Tibial nerve (tissue), 4 donors: ENCODE measurements at places on chromosomes 2 and 18.

DNA sequence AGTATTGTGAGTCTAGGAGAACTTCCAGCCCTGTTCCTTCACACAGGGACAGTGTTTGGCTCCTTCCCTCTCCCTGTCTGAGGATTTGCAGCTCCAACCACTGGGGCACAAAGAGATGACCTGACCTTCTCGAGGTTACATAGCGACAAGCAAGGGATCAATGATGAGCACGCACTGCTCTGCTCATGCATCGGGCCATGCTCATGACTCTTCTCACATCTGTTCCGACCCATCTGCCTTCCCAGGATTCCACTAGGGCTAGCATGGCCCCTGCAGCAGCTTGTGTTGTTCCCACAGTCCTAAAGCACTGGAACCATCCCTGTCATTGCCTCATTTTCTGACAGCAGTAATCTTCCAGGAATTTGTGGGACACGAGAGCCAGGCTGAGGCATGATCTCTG, 78.8 kb upstream of the ARHGAP28 start:
- DNase-seq, result no peak

DNA sequence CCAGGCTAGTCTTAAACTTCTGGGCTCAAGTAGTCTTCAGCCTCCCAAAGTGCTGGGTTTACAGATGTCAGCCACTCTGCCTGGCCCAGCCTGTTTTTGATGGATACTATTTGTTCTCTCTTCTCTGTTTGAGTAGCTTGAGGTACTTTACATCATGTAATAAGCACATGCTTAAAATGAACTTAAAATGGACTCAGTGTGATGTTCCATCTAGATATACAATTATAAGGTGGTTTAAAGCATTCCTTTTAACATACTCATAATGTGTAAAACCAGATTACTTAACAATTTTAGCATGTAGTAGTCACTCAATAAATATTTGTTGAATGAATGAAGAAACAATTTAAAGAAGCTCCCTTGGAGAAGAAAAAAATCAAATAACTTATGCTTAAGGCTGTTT, 9.6 kb downstream of the PTPRM start:
- DNase-seq, result no peak

- no peak for DNase-seq
Measured at GRCh38 chr2:26449278-26450030, 28.5 kb downstream of the OTOF start.

- no peak for DNase-seq
Measured at GRCh38 chr2:150809103-150809502, 321.6 kb upstream of the RND3 start.

DNA sequence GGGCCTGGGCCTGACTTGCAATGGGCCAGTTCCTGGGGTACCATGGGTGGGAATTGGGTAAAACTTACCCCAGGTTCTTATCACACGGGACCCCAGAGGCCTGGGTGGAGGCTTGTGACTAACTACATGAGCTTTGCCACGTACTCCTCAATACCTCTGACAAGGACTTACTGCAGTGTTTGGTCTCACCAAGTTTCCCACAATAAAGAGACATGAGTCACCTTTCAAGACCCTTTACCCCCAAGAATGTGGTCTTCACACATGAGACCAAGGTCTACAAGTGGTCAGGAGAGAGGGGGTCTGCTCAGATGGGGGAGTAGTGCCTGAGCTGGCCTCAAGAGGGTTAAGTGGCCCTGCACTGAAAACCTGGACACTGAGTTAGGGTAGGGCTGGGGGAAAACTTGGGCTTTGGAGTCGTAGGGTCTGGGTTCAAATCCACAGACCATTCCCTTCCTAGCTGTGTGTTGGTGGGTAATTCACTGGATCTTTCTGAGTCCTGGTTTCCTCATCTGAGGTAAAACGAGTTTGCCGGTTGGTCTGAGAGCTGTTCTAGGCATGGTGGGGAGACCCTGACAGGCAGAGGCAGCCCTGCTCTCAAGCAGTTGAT, 2.0 kb upstream of the GNLY start:
- DNase-seq, result no peak

DNA sequence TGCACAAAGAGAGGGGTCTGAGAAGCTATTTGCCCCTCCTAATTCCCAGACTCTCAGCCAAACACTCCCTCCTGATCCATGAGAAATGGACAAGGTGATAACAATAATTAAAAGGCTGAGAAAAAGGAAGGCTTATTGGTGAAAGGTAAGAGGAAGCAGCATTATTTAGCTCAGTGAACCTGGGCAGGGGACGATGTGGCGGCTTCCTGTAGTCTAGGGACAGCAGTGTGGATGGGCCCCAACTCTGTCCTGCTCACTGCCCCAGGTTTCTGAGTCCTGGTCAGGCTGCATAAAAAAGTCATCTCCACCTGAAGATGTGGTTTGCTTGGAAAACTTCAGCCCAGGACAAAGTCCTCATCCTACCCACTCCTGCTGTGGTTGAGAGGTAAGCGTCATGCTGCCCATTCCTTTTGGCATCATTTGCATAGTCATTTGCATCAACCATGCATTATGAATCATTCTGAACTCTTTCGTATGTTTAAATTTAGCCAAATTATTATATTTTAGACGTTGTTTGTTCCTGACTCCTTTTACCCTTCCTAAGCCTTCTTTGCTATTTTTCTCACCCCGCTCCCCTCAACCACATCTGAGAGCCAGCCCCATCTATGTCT, 126.8 kb downstream of the CLIP4 start:
- DNase-seq, result no peak

DNA sequence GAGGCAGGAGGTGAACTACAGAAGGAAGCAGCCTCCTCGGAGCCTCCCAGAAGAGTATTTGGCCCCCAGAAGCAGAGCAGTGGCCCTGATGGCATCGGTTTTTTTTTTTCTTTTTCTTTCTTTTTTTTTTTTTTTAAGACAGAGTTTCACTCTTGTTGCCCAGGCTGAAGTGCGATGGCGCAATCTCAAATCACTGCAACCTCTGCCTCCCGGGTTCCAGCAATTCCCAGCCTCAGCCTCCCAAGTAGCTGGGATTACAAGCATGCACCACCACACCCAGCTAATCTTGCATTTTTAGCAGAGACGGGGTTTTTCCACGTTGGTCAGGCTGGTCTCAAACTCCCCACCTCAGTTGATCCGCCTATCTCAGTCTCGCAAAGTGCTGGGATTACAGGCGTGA, 34.8 kb upstream of the NCKAP5 start:
- no peak for DNase-seq

GRCh38 chr18:519019-519879, 18.7 kb upstream of the COLEC12 start:
- DNase-seq, result no peak

- DNase-seq, result no peak
Measured at GRCh38 chr2:131426727-131427126, 49.2 kb upstream of the TUBA3D start.

DNA sequence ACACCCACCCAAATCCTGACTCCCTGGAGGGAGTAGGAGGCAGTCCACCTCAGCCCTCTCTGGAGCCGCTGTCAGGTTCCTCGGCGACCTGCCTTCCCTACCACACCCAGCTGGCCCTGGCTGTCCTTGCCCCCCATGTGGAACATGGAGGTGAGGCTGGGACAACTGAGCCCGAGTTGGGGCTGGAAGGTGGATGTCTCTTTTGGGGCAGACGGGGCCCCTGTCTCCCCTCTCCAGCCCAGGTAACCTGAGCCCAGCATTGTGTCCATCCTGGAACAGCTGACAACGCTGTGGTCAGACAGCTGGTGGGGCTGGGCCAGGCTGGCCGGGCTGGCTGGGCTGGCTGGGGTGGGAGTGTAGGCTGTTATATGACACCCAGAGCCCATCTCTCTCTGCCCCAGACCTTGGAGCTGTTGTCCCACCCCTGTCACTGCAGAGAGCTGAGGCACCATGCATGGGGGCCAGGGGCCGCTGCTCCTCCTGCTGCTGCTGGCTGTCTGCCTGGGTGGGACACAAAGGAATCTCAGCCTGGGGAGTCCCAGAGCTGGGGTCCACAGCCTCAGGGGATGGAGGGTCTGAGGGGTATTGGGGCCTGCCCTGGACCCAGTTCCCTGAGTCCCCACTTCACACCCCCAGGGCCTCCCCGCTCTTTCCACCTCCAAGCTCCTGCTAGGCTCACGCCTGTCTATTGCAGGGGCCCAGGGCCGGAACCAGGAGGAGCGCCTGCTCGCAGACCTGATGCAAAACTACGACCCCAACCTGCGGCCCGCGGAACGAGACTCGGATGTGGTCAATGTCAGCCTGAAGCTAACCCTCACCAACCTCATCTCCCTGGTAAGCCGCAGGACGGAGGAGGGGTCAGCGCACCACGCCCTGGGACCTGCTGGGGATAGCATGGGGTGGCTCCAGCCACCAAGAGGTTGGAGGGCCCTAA, at the start of gene CHRNG:
TSS of gene CHRNG (plus strand) at position 395 of the 934 bp plus-strand sequence. CDS start at position 451, 56 bp downstream.
- no peak for DNase-seq

GRCh38 chr2:37585982-37586621, 85.3 kb downstream of the CDC42EP3 start:
- peak; percentile 59 for DNase-seq

DNA sequence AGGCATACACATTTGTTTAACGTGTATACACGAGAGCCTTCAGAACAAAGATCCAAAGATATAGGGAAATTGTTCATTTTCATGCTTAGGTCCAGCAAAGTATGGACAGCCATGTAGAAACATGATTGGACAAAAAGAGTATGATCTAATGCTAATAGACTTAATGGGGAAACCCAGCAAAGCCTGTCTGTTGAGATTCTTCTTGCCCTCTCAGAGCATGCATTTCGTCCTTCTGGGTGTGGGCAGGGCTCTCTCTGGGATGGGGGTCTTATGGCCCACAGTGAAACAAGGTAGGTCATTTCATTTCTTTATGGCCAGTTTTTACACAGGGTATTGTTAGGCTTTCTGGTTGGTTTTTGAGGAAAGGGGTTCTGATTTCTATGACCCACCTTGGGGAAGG, 124.4 kb downstream of the COMMD1 start:
- no peak for DNase-seq

- peak; percentile 30 for DNase-seq
Measured at GRCh38 chr2:197168705-197169104, 141.9 kb downstream of the ANKRD44 start.

GRCh38 chr2:127504552-127505430, 21.5 kb downstream of the IWS1 start:
- DNase-seq, result no peak

DNA sequence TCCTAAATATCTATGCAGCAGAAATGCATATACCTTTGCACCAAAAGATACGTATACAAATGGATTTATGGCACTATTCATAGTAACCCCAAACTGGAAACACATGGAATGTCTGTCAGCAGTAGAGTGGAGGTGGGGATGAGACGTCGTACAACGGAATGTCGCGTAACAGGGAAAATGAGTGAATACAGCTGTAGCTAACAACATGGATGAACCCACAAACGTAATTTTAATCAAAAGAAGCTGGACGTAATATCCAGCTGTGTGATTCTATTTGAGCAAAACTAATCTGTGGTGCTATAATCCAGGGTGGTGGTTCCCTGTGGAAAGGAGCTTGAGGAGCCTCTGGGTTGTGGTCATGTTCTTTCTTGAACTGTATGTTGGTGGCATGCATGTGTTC, 89.9 kb downstream of the MTA3 start:
- DNase-seq, result no peak

- peak; percentile 23 for DNase-seq
Measured at GRCh38 chr2:219571311-219572236, at the start of gene OBSL1. OBSL1 (minus strand) TSS chr2:219571539; CDS start chr2:219571232, 307 bp downstream.

DNA sequence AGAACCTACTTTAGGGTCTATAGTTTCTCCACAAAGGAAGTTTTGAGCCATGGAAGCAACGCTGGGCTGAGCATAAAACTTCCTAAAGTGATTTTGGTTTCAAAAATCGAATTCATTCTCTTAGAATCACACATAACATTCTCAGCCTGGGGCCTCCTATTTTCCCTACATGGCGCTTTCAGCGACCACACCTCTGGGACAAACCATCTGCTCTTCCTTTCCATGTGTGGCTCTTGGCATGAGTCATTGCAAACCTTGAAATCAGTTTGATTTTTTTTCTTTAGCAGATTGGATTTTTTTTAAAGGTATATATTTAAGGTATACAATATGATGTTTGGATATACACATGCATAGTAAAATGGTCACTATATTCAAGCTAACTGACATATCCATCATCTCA, 72.5 kb upstream of the APCDD1 start:
- DNase-seq, result no peak

DNA sequence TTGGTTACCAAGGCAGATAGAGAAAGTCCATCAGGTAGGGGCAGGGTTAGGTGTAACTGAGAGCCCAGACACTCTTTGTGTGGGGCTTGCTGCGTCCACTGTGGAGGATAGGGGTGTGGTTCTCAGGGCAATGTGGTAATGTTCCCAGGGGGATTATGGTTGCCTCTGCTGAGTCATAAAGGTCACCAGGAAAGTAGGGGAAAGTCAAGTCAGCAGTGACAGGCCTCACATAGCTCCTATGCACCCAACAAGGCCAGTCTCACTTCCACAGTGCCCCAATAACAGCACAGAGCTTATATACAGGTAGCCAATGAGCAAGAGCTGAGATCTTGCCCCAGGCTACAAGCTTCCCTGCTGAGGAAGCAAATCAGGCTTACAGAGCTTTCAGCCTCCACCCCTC, 1438.0 kb upstream of the ZEB2 start:
- no peak for DNase-seq

DNA sequence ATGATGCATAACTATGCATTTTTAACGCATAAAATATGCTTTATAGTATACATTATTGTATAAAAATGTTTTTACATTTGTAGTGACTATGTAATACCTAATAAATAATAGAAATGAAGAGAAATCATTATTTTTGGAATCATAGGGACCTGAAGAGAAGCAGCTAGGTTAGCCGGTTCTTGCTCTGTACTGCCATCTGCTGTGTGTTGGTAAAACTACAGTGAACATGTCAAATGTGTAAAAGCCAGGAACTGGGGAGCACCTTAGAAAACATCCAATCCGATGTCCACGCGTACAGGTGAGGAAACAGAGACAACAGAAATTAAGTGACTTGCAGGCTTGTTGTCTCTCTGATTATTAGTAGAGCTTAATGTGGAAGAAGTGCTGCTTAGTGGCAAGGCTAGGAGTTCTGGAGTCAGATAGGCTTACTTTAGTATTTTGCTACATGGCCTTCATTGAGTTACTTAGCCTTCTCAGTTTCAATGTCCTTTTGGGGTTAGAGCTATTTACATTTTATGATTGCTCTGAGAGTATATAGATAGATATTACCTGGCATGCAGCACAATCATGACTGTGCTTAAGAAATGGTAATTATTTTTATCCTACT, 386.5 kb downstream of the DLGAP1 start:
- no peak for DNase-seq

GRCh38 chr2:151102226-151102625, 159.4 kb downstream of the RBM43 start:
- no peak for DNase-seq

DNA sequence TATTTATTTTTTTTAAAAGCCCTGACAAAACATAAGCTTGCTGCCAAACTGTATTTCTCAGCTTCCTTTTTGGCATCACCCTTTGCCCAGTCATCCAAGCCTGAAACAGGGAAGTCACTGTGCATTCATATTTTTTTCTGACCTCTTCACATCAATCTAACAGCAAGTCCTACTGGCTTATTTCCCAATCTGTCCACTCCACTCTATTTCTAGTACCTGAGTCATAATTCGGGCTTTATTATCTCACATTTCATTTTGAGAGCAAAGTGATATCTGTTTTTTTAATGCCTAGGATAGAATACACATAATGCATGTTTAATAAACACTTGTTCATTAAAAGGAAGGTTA, 5.1 kb downstream of the HNMT start:
- no peak for DNase-seq

GRCh38 chr2:224969633-224970260, 72.5 kb downstream of the DOCK10 start:
- no peak for DNase-seq
